ENCODE measurements at places on chromosomes 6 and 20.
A peak's percentile ranks its signal among the peaks of the same experiment; 100 is the strongest.

DNA sequence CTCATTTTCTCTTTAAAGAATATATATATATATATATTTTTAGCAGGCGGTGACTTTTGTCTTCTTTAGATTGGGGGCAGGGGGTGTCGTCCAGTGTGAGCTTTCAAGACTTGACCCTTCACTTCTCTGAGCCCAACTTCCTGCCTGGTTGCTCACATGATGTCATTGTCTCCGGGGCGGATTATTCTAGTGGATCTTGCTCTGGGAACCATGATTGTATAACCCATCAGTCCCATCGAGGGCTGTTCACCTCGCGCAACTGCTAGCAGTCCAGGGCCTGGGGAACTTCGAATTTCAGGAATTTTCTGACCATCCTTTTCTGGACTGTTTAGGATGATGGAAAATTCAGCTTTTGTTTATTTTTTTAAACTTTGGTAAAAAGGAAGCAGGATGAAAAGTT lies 1.0 kb downstream of the IGF2R start:
- no peak for DNase-seq

DNA sequence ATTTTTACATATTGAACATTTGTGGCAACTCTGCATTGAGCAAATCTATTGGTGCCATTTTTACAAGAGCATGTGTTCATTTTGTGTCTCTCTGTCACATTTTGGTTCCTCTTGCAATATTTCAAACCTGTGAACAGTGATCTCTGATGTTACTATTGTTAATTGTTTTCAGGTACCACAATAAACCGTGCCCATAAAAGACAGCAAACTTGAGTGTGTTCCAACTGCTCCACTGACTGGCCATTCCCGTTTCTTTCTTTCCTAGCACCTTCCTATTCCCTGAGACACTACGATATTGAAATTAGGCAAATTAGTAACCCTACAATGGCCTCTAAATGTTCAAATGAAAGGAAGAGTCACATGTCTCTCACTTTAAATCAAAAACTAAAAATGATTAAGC lies 79.6 kb downstream of the REV3L start:
- no peak for DNase-seq

DNA sequence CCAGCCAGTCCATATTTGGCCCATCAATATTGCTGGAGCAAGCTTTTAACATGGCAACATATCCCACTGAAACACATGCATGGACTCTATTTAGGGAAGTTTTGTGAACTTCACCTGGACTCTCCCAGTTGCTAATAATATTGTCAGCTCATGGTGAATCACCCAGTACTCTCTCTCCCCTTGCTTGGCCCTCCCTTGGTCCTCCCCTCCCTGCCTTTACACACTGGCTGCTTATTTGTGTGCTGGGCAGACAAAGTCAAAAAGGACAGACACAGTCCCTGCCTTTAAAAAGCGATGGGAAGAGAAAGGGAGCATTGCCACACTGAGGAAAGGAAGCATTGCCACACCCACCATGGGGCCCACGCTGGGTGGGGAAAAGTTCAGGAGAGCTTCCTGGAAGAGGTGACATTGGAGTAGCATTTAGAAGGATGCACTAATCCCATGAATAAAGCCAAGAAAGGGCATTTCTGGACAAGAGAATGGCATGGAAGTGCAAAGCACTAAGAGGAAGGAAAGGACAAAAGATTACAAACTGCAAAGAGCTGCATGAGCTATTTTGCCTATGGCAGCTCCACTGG lies 143.4 kb upstream of the EXOC2 start:
- DNase-seq = no peak

GRCh38 chr20:54047048-54047447 lies 23.3 kb downstream of the BCAS1 start:
- DNase-seq = no peak

- no peak for DNase-seq
Observed at GRCh38 chr6:128807577-128807976, 75.4 kb upstream of the LAMA2 start.

DNA sequence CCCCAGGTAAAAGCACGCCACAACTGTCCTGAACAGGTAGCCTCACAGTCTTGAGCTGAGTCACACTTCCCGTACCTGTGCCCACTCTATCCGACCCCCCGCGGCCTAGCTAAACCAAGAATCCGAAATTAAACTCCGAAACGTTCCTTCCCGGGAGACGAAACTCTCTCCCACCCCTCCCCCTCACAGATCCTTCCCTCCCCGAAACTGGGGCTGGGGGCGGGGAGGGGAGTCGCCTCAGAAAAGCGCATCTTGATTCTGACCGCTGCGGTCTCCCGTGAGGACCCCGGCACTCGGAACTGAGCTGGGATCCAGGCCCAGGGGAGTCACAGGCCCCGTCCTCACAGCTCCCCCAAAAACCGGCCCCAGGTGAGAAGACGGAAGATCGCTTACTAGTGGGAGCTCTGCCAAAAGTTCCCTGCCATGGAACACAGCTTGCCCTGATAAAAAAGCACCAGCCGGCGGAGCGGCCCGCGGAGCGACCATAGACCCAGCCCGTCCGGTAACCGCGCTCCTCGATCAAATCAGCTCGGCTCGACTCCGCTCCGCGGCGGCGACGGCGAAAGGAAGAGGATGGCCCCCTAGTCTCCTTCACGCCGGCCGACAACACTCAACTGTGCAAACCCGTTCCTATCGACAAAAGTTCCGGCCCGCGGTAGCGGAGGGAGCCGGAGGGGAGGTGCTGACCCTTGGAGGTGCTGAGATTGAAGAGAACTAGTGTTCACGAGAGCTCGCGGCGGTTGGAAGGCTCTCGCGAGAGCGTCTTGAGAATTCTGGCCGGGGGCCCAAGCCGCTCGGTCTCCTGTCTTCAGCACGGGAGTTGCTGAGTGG lies at the start of gene CCNC:
Gene CCNC, minus strand, starts transcription at position 558 of the 831 bp plus-strand sequence. Its CDS starts 133 bp downstream, at position 425.
- peak; percentile 66 for DNase-seq

DNA sequence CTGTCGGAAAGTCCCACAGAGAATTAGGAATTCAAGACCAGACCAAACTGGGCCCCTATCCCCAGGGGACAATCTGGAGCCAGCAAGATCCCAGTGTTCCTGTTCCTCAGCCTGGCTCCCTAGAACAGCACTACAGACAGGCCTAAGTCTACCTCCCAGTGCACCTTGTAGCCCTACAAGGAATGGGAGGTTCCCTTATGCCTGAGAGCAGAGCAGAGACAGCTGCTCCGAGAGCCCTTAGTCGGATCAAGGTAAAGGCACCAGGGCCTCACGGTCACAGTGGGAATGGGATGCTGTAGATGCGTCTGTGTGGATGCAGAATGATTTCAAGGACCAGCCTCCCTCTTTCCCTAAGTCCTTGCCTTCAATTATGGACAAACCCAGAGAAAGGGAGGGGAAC lies 204.5 kb upstream of the STXBP5 start:
- DNase-seq = no peak

GRCh38 chr6:157631412-157631811 lies 191.6 kb upstream of the SNX9 start:
- no peak for DNase-seq

Data from cerebellar nuclear complex (tissue), 1 donor.